GM18507 (cell line): ENCODE measurements at places on chromosomes 7 and 10.
A peak's percentile ranks its signal among the peaks of the same experiment; 100 is the strongest.

GRCh38 chr10:103719036-103719435 lies 136.3 kb downstream of the SH3PXD2A start:
- no peak for DNase-seq

DNA sequence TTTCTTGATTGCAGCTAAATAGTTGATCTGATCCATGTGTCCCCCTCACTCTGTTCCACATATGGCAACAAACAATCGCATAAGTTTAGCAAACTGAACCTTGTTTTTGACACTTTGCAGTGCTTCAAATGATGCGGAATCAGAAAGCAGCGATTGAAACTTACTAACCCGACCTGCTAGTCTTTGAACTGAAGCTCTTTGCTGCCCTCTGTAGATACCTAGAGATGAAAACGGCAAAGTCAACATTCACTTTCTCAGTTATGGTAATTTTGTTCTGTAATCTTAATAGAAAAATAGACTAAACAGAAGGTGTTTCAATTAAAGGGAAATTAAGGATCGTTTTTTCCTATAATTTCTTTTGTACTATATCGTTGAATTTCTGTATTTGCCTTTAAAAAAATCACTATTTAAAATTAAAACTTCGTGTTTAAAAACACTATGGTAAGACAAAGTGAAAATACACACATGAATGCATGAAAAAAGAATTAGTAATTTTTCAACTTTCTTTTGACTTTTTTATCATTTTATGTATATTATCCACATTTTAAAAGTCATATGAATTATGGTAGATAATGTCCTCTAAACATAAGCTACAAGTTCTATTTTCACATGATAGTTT lies 276.5 kb downstream of the MAGI2 start:
- DNase-seq = no peak

DNA sequence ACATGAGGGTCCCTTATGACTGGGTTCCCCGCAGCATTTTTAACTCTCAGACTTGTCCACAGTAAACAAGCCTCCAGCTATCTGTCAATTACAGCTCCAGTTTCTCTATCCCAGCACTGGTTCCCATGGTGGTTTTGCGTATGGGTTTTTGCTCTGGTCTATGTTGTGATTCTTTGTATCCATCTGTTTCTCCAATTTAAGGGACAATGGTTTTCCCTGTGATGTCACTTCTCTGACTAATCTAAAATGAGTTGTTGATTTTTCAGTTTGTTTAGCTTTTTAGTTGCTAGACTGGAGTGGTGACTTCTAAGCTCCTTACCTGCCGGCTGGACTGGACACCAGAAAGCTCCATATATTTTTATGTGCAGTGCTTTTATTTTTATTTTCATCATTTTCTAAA lies 303.7 kb downstream of the INHBA start:
- DNase-seq = no peak

- peak; percentile 69 for DNase-seq
Observed at GRCh38 chr7:901388-902154, 25.2 kb downstream of the GET4 start.

DNA sequence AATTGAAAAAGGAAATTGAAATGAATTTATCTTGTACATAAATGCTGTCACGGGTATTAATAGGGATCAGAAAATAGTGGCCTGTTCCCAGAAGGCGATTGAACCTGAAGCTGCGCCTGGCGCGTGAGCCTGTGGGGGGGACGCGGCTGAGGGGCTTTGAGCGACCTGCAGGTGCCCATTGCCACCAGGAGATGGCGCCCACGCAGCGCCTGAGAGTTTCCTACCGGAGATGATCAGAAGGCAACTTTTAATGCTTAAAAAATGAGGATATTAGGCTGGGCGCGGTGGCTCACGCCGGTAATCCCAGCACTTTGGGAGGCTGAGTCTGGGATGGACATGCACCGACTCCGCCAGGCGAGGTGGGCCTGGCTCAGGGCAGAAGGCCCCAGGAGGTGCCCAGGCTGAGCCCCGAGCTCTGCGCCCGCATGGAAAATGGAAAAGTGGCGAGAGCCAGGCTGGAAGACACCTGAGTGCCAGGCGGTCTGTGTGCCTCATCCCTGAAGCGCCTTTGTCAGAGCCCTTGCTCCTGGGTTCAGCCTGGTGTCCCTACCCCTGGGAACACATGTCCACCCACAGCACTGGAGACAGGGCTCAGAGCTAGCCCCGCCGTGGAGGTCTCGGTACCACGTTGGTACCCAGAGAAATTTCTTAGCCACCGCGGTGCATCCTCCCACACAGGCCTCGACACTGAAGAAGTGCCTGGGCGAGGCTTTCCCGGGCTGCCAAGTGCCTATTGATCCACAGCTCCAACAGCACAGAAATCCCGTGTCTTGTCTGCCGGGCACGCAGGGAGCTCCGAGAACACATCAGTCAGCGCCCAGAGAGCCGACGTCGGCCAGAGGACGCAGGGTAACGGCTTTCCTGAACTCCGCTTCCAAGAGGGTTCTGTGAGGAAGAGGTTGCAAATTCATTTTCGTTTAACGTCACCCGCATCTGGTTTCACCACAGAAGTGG lies 117.4 kb downstream of the INPP5A start:
- DNase-seq = peak; percentile 67

DNA sequence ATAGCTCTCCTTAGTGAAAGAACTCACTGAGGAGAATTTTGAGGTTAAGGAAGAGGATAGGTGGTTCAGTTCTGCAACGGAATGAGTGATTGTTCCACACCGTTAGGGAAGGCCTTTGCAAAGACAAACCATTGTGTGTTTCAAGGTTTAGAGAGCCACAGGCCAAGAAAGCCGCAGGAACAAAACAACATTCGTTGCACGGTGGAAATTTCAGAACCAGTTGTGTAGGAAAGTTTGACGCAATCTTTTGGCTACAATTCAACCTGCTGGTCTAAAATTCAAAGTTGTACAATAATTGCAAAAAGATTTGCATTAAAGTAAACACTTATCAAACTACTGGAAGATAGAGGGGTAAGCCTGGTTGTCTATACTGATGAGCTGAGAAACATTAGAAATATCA lies 91.4 kb downstream of the FAM107B start:
- no peak for DNase-seq

DNA sequence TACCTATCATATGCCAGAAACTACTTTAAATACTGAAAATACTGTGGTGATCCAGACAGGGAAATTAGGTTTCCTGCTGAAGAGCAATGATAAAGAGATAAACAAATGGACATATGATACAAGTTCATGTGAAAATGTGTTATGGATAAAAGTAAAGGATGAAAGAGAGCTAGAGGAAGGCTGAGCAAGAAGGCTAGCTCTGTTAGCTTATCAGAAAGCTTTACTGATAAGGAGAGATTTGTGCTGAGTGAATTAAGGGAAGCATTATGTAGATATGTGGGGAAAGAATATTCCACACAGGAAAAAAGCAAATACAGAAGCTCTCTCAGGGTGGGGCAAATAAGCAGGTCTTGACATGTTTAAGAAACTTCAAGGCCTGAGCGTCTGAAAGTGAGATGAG lies 308.4 kb downstream of the HDAC9 start:
- no peak for DNase-seq

- no peak for DNase-seq
Observed at GRCh38 chr10:43250615-43251418, 16.0 kb downstream of the RASGEF1A start.

GRCh38 chr7:40782836-40783235 lies 648.0 kb downstream of the SUGCT start:
- DNase-seq = no peak

GRCh38 chr10:32713560-32713959 lies 244.5 kb downstream of the ITGB1 start:
- DNase-seq = no peak

DNA sequence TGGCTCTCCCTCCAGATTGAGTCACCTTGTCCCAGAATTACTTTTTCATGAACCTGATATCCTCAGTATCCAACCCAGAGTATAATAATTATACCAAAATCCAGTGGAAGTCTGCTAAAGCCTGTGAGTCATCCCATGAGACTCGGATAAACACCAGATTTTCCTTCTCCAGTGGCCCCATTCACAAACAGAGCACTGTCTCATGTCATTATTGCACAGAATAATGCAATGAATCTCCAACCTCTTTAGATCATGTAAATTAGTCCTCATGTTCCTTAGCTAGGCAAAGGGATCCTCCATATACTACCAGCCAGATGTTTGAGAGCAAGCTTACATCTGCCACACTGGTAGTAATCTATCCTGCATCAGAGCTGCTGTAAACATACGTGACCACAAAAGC lies 89.0 kb downstream of the AMPH start:
- DNase-seq = no peak
